ENCODE measurements at places on chromosomes 6 and 20. TPM values are rescaled to one million over a fixed set of nuclear protein-coding genes. Genes with fewer than 3 reads are reported as not detected.

- DNase-seq = no peak
These were observed 495.0 kb upstream of the NRSN1 start for GRCh38 chr6:23630726-23631635.

- no peak for DNase-seq
These were observed 57.0 kb downstream of the NOX3 start for GRCh38 chr6:155398701-155399061.

GRCh38 chr6:1027795-1028569 is 283.9 kb upstream of the FOXQ1 start:
- no peak for DNase-seq

- DNase-seq = peak; percentile 35
These were observed 10.6 kb upstream of the CCN6 start for GRCh38 chr6:112043032-112044007.

GRCh38 chr20:20480126-20480525 is 112.2 kb downstream of the INSM1 start:
- DNase-seq = no peak

DNA sequence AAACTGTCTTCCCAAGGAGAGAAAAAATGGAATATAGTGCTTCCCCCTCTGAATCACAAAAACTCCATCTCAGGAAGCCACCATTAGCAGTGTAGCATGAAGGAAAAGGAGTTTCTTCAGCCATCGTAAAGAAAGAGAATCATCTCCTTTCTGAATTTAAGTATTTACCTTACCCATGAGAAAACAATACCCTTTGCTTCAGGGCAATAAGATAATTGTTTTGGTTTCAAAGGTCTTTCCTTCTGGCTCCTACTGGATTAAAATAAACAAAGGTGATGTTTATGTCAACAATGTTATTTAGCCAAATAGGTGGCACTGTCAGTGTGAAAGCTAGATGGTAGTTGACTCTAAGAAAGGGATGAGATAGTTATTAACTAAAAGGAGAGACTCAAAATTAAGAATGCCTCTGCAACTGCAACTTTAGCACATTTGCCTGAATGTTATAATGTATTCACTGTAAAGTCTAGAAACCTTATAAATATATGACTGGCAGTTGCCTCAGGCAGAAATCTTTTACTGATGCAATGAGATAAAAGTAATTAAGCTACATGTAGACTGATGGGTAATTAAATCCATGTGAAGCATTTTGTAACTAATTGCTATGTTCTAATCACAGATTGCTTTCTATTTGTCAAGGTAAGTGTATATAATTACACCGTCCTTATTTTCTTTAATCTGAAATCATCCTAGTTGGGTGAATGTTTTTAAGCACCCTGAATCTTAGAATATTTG is 399.0 kb downstream of the CDKAL1 start:
- no peak for DNase-seq

The EFCAB8 gene
- 0.03 TPM for polyA plus RNA-seq

Measured in keratinocyte (primary cell).